ENCODE measurements at places on chromosomes 11 and 22. TPM values are rescaled to one million over a fixed set of nuclear protein-coding genes. Genes with fewer than 3 reads are reported as not detected.

Gene ATM
- total RNA-seq, result 52.6 TPM

Gene GAL3ST3
- total RNA-seq, result not detected

Gene KLHL35
- 0.91 TPM for total RNA-seq

Gene IGSF22
- total RNA-seq, result not detected

Gene KRTAP5-2
- total RNA-seq, result not detected

Gene TMEM126A
- 27.1 TPM for total RNA-seq

- peaks cover 20% of the 10 kb centered on the region for H3K4me1 ChIP-seq
- H3K4me3 ChIP-seq, result peak overlapping the region; percentile 67
- DNase-seq, result no peak
- H3K27ac ChIP-seq, result peak overlapping the region; percentile 82
- no peaks in the 10 kb centered on the region for H3K36me3 ChIP-seq
Observed at GRCh38 chr22:35839841-35840301, 122.2 kb downstream of the APOL5 start.

DNA sequence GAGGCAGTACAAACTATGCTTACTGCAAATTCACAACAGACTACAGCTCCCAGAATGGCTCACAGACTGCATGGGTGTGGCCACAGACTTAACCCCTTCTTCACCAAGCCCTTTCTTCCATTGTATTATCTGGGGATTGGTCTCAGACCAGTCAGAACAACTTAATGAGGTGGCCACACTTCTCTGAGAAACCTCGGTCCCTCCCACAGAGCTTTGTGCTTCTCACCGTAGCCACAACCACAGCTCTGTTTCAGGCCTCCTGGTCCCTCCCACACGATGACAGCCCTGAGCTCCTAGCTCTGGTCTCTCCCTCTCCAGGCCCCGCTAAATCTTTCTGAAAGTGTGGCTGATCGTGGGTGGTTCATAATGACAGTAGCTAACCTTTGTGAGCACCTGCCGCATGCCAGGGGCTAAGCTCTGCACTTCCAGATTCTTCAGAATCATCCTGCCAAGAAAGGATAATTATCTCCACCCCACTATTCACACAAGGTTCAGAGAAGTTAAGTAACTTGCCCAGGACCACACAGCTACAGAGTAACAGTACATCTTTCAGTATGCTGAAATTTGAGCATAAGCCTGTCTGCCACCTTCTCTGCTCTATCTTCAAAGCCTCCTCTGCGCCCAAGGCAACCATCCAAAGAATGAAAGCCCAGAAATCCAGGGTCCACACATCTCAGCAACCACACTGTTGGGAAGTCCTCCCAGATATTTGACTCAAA lies 5.4 kb downstream of the PDE2A start:
- H3K36me3 ChIP-seq, result no peaks in the 10 kb centered on the region
- no peak for DNase-seq
- H3K27ac ChIP-seq, result no peak overlapping the region
- no peaks in the 10 kb centered on the region for H3K4me1 ChIP-seq

- H3K27me3 ChIP-seq, result no peaks in the 10 kb centered on the region
- peaks cover 18% of the 10 kb centered on the region for H3K36me3 ChIP-seq
- H3K27ac ChIP-seq, result peak overlapping the region; percentile 79
Observed at GRCh38 chr11:45930031-45930794, 7.8 kb downstream of the LARGE2 start.

GRCh38 chr11:68047437-68048290 lies 8.8 kb downstream of the TCIRG1 start:
- peaks cover 25% of the 10 kb centered on the region for H3K4me1 ChIP-seq
- H3K27ac ChIP-seq, result no peak overlapping the region
- H3K4me3 ChIP-seq, result no peak overlapping the region
- peaks cover 38% of the 10 kb centered on the region for H3K36me3 ChIP-seq
- DNase-seq, result no peak

GRCh38 chr11:105152560-105152959 lies 13.0 kb upstream of the CARD18 start:
- no peaks in the 10 kb centered on the region for H3K36me3 ChIP-seq
- no peak overlapping the region for H3K4me3 ChIP-seq
- H3K27me3 ChIP-seq, result no peaks in the 10 kb centered on the region
- no peak for DNase-seq
- peaks cover 23% of the 10 kb centered on the region for H3K4me1 ChIP-seq
- H3K27ac ChIP-seq, result no peak overlapping the region

DNA sequence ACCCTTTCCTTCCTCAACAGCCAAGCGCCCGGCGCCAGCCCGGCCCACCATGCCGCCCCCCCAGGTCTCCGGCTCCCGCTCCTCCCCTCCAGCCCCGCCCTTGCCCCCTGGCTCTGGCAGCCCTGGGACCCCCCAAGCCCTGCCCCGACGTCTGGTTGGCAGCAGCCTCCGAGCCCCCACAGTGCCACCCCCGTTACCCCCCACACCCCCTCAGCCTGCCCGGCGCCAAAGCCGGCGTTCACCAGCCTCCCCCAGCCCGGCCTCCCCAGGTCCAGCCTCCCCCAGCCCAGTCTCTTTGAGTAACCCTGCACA lies 3.3 kb upstream of the PDXP start:
- DNase-seq, result no peak
- H3K27ac ChIP-seq, result no peak overlapping the region
- peaks cover 19% of the 10 kb centered on the region for H3K36me3 ChIP-seq
- H3K4me1 ChIP-seq, result peaks cover 19% of the 10 kb centered on the region
- no peaks in the 10 kb centered on the region for H3K27me3 ChIP-seq

GRCh38 chr11:65777821-65778361 lies 2.9 kb downstream of the AP5B1 start:
- H3K4me3 ChIP-seq, result no peak overlapping the region
- peaks cover 23% of the 10 kb centered on the region for H3K36me3 ChIP-seq
- no peaks in the 10 kb centered on the region for H3K27me3 ChIP-seq
- DNase-seq, result no peak
- peaks cover 34% of the 10 kb centered on the region for H3K4me1 ChIP-seq

DNA sequence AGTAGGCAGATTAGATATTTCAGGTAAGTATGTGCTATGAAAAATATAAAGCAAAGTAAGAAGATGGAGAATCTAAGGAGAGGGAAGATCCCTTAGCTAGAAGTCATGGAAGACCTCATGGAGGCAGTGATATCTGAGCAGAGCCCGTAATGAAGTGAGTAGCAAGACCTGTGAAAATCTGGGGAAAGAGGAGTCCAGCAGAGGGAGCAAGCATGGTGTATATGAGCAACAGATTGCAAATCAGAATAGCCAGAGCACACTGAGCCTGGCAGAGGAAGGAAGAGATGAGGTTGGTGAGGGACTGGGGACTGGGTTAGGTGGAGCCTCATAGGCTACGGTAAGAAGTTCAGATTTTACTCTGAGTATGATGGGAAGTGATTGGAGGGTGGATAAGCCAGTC lies 9.4 kb downstream of the LHFPL7 start:
- DNase-seq, result no peak
- peaks cover 16% of the 10 kb centered on the region for H3K27me3 ChIP-seq
- no peak overlapping the region for H3K27ac ChIP-seq
- H3K4me3 ChIP-seq, result no peak overlapping the region

- H3K27me3 ChIP-seq, result peaks cover under 1% of the 10 kb centered on the region
- H3K4me1 ChIP-seq, result no peaks in the 10 kb centered on the region
- H3K4me3 ChIP-seq, result no peak overlapping the region
Observed at GRCh38 chr11:30009060-30009459, 7.8 kb downstream of the KCNA4 start.

DNA sequence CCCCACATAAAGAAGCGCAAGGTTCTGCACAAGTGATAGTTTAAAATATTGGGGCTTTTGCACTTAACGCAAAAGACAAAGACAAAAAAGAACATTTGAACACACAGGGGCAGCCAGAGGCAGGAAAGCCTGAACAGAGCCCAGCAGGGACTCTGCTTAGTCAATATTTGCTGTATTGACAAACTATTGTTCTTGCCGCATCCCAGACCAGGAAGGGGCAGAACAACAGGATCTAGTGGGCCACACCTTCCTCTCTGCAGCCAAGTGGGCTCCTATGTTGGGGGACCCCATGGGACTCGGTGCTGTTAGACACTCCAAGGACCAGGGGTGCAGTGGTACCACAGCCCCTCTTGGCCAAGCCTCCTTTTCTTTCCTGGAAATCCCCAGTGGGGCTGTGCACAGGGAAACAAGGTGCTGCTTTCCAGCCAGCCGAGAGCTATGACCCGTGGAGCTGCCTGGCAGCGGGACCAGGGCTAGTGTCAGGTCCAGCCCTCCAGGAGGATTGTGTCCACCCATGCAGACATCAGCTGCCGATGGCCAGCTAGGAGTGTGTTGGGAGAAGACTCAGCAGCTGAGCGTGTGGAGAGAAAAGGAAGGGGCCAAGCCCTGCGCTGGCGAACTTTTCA lies 43.3 kb upstream of the ANO1 start:
- H3K36me3 ChIP-seq, result no peaks in the 10 kb centered on the region
- H3K27me3 ChIP-seq, result no peaks in the 10 kb centered on the region
- no peak for DNase-seq
- no peaks in the 10 kb centered on the region for H3K4me1 ChIP-seq
- H3K4me3 ChIP-seq, result no peak overlapping the region

DNA sequence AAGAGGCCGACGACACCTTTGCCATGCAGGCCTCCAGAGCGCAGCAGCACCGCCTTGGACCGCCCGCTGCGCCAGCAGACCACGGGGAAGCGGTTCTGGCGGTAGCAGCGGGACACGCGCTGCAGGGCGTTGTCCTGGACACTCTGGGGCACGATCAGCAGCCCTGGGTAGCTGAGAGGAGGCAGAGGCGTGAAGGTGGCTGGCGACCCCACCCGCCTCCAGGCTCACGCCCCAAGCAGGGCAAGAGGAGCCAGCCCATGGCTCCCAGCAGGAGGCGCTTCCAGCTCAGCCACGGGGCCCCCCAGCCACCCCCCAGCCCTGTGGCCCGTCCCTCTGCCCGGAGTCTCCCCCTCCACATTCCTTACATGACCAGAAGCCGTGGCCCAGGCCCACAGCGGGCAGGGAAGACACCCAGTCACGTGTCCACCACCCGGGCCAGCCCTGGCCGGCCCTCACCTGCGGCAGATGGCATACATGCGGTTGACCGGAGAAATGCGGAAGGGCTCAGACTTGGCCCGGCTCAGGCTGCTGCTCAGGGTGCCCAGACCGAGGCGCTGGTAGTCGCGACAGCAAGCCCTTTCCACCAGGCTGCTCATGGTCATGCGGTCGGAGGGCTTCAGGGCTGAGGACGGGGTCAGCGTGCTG lies 15.2 kb downstream of the SBF1 start:
- H3K4me1 ChIP-seq, result peaks cover 33% of the 10 kb centered on the region
- no peaks in the 10 kb centered on the region for H3K27me3 ChIP-seq
- H3K36me3 ChIP-seq, result peaks cover 90% of the 10 kb centered on the region
- peak overlapping the region; percentile 74 for H3K27ac ChIP-seq
- H3K4me3 ChIP-seq, result no peak overlapping the region

- no peaks in the 10 kb centered on the region for H3K27me3 ChIP-seq
- H3K4me1 ChIP-seq, result no peaks in the 10 kb centered on the region
- no peak for DNase-seq
Observed at GRCh38 chr11:36577373-36577772, 9.6 kb downstream of the RAG1 start.

Measured in esophagus squamous epithelium (tissue), 5 donors.